Stimulated activated CD4-positive, alpha-beta T cell treated with anti-CD3 and anti-CD28 coated beads, TNF-alpha, amount 100 ng/mL, for 4 hours (primary cell): ENCODE measurements at places on chromosomes 6 and 20.

DNA sequence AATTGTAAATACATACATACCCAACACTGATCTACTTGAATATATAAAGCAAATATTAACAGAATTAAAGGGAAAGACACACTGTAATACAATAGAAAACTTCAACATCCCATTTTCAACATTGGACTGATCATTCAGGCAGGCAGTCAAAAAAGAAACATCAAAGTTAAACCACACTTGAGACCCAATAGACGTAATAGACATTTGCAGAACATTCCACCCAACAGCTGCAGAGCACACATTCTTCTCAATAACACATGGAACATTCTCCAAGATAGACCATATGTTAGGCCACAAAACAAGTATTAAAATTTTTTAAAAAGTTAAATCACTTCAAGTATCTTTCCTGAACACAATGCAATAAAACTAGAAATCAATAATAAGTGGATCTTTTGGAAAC lies 698.2 kb downstream of the COL12A1 start:
- no peak for DNase-seq

DNA sequence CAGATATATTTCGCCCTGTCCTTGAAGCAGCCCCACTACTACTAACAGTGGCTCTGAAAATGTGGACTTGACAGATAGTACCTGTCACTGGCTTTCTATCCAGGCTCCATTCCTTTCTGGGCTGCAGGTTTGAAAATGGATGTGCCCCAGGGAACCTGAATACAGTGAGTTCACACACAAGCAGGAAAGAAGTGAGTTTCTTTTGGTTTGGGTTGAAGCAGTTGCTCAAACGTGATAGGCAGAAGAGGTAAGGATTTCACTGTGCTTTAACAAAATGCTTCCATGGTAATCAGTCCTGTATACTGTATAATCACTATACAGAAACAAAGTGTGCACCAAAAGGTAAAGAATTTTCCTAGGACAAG lies 382.9 kb downstream of the PRKN start:
- no peak for DNase-seq

GRCh38 chr20:48601798-48602197 lies 226.0 kb downstream of the PREX1 start:
- no peak for DNase-seq

- no peak for DNase-seq
Observed at GRCh38 chr6:151445482-151445881, 6.4 kb downstream of the RMND1 start.

DNA sequence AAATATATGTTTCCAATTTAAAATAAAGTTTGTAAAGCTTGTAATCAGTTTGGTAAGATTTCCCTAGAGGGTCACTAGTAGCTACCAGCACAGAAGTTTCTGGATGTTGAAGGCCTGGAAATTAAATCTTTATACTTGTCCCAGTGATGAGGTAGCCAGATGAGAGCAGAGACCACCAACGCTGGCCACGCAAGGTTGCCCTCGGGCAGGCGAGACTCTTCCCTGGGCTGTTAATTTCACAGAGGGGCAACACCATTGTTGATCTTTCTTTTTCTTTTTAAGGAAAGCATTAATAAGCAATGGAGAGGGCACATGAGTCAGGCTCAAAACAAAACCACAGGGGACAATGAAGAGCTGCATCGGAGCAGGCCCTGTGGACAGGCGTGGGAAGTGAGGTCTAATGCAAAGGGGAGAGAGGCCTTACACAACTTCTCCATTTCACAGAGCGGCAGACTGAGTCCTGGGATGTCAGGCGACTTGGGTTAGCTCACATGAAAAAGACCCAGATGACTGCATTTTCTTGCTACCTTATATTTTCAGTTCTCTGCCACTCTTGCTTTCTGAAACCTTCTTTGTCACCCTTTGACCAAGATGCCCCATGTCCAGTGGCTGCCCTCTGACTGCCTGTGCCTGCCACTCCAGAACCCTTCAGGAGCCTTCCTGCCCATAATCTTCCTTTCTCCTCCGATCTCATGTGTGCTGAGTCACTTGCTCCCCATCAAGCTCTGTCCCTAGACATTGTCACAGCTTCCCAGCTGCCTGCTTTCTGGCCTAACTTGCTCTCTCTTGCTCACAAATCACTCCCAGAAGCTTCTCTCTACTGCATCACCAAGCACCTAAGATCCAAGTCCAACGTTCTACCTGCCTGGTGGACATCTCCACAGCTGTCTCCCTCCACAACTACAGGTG lies 107.7 kb upstream of the CDYL start:
- DNase-seq = no peak

- DNase-seq = no peak
Observed at GRCh38 chr6:4459032-4459431, 317.2 kb upstream of the CDYL start.

DNA sequence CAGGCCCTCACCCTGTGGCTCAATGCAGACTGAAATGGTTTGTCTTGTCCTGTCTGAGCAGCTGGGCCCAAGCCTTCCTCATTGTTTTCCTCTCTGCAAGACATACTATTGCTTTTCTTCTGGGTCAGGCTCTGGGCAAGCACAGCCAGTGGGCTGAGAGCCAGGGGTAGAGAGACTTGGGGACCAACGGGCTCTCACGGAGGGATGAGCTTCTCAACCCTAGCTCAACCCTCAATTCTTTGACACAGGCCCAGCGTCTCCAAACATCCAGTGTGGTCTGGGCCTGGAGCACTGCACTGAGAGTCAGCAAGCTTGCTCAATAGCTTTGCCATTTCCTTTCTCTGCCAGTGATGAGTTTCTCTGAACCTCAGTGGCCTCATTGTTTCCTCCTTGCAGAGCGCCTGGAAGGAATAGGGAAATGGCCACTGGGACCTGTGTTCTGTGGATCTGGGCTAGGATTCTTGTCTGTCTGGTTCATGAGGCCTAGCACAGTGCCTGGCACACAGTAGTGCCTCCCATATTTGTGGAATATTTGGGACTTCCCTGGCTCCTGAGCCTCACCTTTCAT lies 9.3 kb downstream of the ANGPT4 start:
- no peak for DNase-seq

GRCh38 chr6:100300221-100300736 lies 164.4 kb downstream of the SIM1 start:
- no peak for DNase-seq

- peak; percentile 32 for DNase-seq
Observed at GRCh38 chr6:45930420-45931040, 85.1 kb downstream of the CLIC5 start.

GRCh38 chr6:151179321-151179720 lies 60.4 kb upstream of the AKAP12 start:
- no peak for DNase-seq

DNA sequence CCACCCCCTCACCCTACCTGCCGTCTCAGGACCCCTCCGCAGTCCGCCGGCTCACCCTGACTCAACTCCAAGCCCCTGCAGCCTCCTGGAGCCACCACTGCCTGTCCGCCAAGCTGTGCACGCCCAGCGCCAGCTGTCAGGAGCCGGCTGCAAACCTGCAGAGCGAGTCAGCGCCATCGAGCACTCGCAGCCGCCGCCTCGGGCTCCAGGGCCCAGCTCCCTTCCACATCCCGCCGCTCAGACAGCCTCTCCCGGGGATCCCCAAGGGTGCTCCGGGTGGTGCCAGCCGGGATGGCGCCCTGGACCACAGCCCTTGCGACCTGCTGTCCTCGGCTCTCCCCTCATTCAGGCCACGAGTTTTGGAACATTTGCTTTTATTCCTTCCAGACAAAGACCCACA lies 4.3 kb downstream of the TNNC2 start:
- DNase-seq = no peak

- DNase-seq = no peak
Observed at GRCh38 chr6:86888301-86888700, 49.0 kb upstream of the HTR1E start.

GRCh38 chr6:103313432-103313831 lies 1546.3 kb downstream of the HACE1 start:
- DNase-seq = no peak

DNA sequence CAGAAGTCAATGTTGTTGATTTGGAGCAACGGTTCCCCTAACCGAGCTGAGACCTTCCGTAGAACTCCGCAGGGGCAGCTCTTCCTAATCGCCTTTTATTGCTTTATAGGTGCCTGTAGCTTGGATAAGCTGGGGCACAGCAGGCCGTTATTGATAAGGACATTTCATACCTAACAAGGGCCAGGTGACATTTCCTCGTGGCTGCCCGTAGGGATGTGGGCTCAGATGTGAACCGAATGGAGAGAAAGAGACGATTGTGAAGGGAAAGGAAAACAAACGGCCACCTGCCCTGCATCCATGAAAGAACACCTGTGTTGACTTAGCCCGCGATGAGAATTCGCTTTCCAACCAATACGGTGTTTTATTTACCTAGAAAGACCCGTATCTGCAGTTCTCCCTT lies 53.3 kb upstream of the DACT2 start:
- DNase-seq = no peak

DNA sequence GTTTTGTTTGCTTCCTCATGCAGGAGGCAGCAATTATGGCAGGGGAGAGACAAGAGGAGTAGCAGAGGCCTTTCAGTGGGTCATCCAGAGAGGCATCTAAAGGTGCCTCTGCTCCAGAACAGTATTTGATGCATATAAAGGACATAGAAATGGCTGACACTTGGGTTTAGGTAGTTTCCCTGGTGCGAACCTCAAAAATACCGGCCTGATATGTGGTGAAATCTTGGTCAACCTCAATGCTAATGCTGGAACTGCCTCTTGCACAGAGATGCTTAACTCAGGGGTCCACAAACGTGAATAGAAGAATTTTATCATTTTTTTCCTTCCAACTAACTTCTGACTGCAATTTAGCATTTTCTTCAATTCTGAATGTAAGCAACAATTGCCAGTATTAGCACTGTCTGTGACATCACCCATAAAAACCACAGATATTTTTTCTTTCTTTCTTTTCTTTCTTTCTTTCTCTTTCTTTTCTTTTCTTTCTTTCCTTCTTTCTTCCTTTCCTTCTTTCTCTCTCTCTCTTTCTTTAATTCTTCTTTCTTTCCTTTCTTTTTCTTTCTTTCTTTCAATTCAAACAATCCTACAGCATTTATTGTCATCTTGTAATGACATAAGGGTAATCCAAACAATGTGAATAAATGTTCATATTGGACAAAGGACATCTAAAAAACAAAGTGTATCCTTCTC lies 180.0 kb upstream of the UST start:
- no peak for DNase-seq

DNA sequence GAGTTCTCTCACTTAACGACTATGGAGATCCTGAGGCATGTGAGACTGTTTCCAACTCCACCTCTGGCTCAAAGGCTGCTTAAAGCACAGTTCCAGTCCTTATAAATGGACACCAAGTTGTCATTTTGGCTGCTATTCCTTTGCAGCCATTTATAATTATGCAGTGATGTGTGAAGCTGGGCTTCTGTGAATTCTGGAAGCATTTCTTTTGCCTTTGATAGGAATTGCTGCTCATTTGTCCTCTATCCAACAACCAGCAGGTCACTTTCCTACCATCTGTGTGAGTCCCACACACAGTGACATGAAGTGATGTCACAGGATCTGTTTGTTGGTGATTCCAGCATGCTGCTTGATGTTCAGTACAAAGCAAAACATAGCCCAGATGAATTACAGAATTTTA lies 28.5 kb upstream of the EFHC1 start:
- DNase-seq = no peak

- no peak for DNase-seq
Observed at GRCh38 chr20:4880051-4880450, 121.3 kb downstream of the SLC23A2 start.

DNA sequence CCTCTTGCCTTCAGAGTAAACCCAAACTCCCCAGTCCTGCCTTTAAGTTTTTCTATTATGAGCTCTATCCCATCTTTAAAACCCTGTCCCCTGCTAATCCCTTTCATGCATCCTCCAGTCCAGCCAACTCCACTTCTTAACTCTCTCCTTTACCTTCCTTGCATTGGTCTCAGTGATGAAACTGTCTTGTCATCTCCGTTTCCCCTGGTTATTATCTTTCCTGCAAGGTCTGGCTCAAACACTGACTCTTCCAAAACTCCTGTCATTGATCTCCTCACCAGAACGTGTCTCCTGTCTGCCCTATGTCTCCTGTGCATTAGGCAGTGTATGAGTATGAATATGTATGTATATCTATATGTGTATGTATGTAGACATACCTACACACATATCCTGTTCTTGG lies 11.8 kb upstream of the FNDC1 start:
- no peak for DNase-seq

DNA sequence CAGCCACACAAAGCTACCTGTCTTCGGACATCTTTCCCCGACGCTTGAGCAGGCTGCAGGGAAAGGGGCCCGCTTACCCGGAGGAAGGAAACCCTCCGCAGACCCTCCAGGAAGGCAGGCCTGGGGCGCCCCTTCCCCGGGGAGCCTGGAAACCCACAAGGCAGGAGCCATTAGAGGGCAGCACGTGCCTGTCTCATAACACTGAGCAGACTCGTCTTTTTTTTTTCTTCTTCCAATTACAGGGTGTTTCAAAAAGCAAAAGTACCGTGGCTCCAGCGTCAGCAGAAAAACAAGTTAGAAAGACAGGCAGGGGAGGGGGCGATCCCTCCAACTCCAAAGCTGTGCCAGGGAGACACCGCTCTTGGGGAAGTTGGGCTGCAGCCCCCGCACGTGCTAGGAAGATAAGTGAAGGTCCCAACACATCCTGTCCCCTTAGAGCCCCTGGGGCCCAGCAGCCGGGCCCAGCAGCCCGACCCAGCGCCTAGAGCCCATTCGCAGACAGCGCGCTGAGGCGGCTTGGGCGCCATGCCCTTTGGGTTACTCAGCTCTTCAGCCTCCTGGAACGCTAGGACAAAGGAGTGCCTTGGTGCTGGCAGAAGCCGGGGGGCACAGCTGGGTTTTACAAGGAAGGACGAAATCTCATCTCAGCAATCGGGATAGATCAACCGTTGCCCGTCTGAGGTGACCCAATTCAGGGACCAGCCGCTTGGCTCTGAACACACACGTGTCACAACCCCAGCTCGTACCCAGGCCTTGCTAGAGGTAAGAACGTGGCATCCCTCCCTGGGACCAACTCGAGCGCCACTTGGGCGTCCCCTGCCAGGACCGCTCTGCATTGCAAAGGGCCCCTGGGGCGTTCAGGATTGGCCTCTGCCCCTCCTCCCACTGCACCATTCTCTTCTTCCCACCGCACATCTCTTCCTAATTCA lies 136.3 kb downstream of the LY86 start:
- peak; percentile 20 for DNase-seq

- DNase-seq = no peak
Observed at GRCh38 chr6:3314621-3315467, 56.1 kb downstream of the PSMG4 start.

GRCh38 chr20:21323640-21324039 lies 20.5 kb downstream of the XRN2 start:
- no peak for DNase-seq
